ENCODE measurements at places on chromosomes 6 and 20.
A peak's percentile ranks its signal among the peaks of the same experiment; 100 is the strongest.

GRCh38 chr6:131210469-131210868 is 75.2 kb downstream of the AKAP7 start:
- DNase-seq = no peak

DNA sequence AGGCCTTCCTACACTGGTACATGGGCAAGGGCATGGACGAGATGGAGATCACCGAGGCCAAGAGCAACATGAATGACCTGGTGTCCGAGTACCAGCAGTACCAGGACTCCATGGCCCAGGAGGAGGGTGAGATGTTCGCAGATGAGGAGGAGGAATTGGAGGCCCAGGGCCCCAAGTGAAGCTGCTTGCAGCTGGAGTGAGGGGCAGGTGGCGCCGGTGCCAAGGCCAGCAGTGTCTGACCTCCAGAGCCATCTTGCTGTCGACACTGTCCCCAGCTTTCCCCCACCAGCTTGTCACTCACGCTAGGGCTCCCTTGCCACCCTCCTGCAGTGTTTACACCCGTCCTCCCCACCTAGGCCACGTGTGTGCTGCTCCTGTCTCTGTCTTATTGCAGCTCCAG is 12.2 kb downstream of the GABRR2 start:
- DNase-seq = no peak

- no peak for DNase-seq
Observed at GRCh38 chr20:23624324-23624691, 13.4 kb downstream of the CST3 start.

DNA sequence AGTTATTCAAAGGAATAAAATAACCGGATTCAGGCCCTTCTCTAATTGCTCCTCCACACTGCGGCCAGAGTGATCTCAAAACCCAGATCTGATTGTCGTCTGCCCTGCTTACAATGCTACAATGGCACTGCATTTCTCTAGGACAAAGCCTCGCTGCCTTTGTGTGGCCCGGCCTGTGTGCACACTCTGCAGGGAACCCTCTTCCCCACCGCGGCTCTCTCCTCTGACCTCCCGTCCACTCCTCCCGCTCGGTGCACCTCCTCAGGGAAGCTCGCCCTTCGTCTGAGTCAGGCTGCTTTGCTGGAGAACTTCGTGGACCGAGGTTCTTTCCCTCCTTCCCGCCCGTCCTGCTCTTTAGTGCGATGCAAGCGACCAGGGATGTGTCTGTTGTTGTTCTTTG is 101.6 kb upstream of the SNX9 start:
- no peak for DNase-seq

DNA sequence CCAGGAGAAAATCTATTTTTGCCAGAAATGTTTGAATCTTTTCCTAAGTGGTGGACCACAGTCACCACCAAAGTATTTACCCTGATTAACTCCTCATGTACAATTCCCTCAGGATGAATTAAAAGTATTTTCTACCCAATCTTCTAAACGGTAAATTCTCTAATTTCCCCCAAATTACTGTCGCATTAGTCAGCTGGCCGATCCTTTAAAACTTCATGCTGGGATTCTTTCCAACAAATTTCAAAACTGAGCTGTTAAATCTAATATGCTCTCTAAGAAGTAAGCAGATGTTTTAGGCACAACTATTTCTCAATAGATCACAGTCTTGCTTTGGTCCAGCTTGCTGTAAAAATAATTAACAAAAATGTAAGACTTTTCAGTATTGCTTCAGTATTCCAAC is 447.2 kb downstream of the FRK start:
- no peak for DNase-seq

GRCh38 chr20:49969234-49969633 is 13.5 kb upstream of the SNAI1 start:
- no peak for DNase-seq

- DNase-seq = no peak
Observed at GRCh38 chr6:35185302-35185681, 28.5 kb upstream of the SCUBE3 start.

- peak; percentile 87 for DNase-seq
Observed at GRCh38 chr20:58852543-58853271, at the start of gene GNAS. GNAS (plus strand) TSS chr20:58852716.

- DNase-seq = no peak
Observed at GRCh38 chr6:14023855-14024254, 93.7 kb upstream of the CD83 start.

DNA sequence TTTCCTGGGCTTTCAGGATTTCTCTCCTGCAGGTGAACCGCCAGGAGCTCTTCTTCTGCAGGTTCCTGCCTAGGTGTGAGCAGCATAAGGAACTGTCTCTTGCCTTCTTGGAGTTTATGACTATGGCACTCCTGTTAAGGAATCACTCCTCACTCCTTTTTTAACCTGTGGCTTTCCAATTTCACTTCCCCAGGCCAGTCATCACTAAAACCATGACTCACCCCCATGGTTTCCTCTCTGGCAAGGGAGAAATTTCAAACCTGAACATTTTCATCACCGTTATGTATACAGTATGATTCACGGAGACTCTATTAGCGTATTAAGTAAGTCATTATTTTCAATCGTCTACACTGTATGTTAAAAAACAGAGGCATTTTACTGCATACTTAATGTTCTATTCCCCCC is 78.2 kb upstream of the ARID1B start:
- no peak for DNase-seq

DNA sequence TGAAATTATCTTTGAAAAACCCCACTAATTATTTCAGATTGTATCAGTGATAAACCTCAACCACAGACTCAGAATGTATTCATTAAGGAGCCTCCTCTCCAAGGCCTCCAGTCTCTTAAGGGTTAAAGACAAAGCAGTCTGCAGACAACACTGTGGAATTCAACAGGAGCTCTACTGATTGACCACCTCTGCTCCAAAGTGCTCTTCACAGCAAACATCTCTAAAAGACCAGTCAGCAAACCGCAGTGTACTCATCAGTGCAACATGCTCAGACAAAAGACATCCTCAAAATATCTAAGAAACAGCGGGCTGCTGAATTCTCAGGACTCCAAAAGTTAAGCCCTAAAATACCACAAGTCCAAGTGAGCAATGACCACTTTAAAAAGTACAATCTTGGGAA is 42.0 kb downstream of the UQCC1 start:
- no peak for DNase-seq

- no peak for DNase-seq
Observed at GRCh38 chr6:111541026-111541681, 58.1 kb upstream of the REV3L start.

DNA sequence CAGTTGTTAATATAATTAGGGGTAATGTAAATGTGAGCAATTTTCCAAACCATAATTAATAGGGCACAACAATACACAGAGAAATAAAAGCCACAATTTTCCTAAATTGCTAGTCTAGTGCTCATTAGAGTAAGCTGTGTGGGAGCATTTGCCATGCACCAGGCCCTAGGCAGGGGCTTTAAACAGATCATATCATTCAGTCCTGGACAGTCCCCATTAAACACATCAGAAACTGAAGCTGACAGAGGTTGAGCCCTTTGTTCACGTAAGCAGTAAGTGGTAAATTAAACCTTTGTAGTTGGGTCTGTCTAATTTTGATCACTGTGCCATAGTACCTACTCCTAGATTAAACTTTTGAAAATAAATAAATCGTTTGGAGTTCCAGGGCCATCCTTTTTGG is 931.1 kb downstream of the C6orf118 start:
- DNase-seq = no peak

GRCh38 chr20:3595541-3595940 is 67.7 kb downstream of the GFRA4 start:
- DNase-seq = no peak

- DNase-seq = no peak
Observed at GRCh38 chr6:39819228-39819627, 27.1 kb downstream of the DAAM2 start.

- DNase-seq = peak; percentile 62
Observed at GRCh38 chr6:98947411-98948292, at the start of gene FBXL4. FBXL4 (minus strand) TSS chr6:98947946; CDS start chr6:98926988, 20,958 bp downstream.

- DNase-seq = no peak
Observed at GRCh38 chr20:23197836-23198235, 111.7 kb upstream of the CD93 start.

DNA sequence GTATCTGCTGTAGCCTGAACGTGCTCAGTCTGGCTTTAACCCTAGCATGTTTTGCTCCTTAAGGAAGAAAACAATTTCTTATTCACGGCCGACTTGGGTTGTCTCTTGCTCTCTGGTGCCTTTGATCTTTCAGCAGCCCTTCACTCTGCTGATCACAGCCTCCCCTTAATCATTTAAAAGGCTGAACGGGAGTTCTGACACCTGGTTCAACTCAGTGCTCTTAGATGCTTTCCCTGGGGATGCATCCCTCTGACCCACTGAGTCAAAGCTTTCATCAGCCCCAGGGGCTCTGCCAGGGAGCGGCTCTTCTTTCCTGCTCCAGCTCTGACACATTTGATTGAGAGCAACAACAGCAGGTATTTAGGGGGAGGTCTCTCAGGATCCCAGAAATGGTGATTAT is 79.0 kb upstream of the FYN start:
- DNase-seq = no peak

GRCh38 chr6:148112851-148113319 is 229.8 kb upstream of the SASH1 start:
- DNase-seq = no peak

GRCh38 chr6:88763160-88763559 is 200.3 kb downstream of the RNGTT start:
- no peak for DNase-seq

GRCh38 chr6:142395768-142396231 is 94.0 kb downstream of the ADGRG6 start:
- DNase-seq = no peak

DNA sequence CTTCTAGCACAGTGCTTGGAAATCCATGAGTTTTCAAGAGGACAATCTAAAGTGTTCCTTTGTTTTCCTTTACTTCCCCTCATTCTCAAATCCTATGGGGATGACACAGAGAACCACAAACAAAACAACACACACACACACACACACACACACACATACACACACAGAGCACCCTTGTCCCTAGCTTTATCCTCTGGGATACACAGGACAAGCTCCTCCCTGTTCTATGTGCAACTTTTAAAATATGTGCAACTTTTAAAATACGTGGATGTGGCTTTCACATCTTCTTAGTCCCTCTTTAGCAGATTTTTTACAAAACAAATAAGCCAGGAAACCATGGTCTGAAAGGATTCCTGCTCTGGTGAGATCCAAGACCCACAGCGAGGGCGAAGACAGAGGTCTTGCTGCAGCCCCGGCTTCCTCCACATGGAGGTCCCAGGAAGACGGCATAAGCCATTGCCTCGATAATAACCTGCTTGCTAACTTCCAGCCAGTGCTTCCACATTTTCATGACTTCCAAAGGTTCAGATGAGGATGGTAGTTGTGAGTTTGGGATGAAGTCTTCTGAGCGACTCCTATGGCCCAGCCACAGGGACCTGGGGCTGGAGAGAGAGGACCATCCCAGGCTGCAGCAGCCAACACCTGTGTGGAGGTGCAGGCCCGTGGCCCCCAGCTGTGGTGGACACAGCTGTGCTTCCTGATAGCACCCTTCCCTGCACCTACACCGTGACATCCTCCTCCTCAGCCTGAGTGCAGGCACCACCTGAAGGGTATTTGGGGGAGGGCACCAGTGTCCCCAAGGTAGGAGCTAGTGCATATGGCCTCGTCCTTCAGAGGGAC is 62.8 kb upstream of the CD93 start:
- DNase-seq = no peak

DNA sequence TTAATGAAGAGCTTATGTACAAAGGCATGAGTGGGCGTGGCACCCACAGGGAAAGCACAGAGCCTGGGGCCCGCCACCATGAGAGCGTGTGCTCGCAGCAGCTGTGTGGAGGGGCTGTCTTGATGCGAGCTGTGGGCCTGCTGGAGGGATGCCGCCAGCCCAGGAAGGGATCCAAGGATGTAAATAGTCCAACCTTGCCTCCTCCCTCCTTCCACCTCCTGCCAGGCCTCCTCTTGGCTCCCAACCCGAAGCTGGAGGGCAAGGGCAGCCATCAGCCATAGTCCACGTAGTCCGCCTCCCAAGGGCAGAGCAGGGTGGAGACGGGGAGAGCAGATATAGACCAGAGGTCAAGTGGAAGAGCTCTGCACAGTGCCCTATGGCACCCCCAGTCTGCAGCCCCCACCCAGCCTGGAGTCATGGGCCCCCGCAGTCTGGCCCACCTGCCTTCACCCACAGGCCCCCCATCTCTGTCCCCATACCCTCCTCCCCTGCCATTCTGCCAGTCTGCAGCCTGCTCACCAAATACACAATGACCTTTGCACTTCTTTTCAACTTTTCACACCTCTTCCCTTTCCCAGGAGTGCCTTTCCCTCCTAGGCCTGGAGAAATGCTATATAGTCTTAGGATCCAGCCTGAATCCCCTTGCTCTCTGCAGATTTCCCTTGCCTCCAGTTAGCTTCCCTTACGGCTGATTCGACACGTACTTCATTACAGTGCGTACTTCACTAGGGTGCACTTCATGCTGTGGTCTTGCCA is 77.1 kb downstream of the SHLD1 start:
- no peak for DNase-seq

DNA sequence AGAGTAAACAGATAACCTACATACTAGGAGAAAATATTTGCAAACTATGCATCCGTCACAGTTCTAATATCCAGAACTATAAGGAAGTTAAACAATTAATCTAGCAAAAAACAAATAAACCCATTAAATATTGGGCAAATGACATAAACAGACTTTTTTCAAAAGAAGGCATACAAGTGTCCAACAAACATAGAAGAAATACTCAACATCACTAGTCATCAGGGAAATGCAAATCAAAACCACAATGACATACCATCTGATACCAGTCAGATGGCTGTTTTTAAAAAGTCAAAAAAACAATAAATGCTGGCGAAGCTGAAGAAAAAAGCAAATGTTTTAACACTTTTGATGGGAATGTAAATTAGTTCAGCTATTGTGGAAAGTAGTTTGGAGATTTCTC is 1117.7 kb upstream of the MAP3K7 start:
- DNase-seq = no peak

DNA sequence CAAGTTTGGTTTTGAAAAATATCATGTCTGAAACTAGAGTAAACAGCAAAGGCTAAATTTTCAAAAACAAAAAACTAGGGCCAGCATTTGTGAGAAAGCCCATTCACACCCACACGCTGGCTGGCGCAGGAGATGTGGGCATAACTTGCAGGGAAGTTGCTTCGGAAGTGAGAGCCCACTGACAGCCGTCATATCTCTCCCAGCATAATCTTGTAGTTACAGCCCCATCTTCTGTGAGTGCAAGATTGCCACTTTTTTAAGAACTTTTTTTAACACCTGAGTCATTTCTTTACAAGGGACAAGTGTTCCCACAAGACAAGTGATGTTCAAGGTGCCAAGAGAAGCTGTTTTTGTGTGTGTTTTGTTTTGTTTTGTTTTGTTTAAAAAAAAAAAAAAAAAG is 212.5 kb upstream of the CNR1 start:
- no peak for DNase-seq

GRCh38 chr6:6790393-6790792 is 201.9 kb downstream of the LY86 start:
- no peak for DNase-seq

GRCh38 chr6:133242637-133243585 is 1.8 kb downstream of the EYA4 start:
- no peak for DNase-seq

DNA sequence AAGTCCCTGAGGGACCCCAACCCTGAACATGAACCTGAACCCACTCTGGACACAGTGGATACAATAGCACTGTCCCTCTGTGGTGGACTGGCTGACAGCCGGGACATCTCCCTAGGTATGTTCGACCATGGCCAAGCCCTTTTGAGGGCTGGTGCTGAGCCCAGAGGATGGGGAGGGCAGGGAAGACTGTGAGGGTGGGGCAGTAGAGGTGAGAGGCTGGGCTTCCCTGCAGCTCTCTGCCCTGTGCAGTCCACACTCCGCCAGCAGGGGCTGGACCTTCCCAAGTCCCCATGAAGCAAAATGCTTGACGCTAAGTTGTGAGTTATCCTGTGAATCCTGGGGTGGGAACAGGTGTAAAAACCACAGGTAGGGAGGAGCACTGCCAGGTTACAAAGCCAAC is 11.5 kb downstream of the LPIN3 start:
- DNase-seq = no peak
